ENCODE measurements at places on chromosomes 2 and 18.

- no peak for DNase-seq
Observed at GRCh38 chr18:22253676-22254075, 84.3 kb downstream of the GATA6 start.

DNA sequence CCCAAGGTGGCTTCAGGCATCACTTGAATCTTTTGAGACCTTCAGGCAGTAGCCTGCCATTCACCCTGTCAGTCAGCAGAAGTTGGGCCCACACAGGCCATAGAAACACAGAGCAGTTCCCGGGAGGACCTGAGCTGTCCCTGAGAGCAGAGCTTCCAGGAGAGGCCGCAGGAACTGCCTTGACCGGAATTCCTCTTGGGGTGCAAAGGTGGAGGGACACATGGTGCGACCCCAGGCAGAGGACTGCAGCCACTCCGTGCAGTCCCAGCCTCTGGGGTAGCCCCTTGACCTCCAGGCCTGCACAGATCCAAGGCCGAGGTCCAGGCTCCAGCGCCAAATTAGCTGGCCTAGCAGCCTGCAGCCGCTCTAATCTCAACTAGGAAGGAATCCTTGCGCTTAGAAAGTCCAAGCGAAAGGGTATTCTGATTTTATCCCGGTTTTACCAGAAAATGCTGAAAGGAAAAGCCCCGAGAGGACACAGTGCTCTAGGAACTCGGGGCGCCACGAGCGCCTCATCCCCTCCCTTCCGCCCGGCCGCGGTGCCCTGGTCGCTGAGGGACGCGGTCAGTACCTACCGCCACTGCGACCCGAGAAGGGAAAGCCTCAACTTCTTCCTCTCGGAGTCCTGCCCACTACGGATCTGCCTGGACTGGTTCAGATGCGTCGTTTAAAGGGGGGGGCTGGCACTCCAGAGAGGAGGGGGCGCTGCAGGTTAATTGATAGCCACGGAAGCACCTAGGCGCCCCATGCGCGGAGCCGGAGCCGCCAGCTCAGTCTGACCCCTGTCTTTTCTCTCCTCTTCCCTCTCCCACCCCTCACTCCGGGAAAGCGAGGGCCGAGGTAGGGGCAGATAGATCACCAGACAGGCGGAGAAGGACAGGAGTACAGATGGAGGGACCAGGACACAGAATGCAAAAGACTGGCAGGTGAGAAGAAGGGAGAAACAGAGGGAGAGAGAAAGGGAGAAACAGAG lies 5.4 kb downstream of the SIX2 start:
- no peak for DNase-seq

GRCh38 chr2:17252258-17252657 lies 266.0 kb downstream of the RAD51AP2 start:
- DNase-seq, result no peak

DNA sequence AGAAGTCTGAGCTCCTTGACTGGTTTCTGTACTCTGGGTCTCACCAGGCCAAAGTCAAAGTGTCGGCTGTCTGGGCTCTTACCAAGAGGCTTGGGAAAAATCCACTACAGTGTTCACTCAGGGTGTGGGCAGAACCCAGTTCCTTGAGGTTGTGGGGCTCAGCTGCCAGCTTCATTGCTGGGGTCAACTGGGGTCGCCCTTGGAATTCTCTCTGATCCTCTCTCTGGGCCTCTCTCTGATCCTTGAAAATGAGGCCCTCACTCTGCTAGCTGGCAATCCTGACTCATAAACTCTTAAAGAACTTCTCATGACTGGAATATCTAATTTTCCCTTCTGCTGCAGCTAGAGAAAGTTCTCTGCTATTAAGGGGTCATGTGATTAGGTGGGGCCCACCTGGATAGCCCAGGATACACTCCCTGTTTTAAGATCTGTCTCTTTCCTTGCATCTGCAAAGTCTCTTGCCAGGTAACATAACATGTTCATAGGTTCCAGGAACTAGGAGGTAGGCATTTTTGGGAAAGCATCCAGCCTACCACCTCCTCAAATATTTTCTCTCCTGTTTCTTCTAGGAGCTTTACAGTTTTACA lies 66.3 kb downstream of the SP110 start:
- no peak for DNase-seq

DNA sequence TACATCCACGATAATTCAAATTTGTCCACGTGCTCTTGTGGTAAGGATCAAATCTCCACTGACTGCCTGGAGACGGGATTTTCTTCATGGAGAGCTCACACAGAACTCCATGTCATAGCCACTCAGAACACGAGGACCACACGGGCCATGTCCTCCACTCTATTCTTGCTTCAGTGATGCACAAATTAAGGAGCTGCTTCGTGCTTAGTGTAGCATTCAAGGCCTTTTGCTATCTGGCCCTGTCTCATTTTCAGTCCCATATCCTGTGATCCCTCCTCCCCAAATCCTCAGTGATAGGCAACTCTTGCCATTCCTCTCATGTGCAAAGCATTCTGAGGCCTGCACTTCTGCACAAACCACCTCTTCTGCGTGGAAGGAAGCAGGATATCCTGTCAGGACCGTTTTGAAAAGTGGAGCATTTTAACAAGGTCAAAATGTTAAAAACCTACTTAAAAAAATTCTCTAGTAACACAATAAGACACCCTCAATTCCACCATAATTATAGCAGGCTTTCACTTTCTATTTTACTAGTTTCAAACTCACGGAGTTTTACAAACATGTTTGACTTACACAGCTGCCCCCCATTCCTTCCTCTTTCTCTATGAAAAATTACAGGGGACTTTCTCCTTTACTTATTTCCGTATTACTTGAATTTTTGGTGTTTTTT lies 35.2 kb downstream of the ST3GAL5 start:
- no peak for DNase-seq

GRCh38 chr2:100980046-100980445 lies 22.0 kb upstream of the RPL31 start:
- no peak for DNase-seq

DNA sequence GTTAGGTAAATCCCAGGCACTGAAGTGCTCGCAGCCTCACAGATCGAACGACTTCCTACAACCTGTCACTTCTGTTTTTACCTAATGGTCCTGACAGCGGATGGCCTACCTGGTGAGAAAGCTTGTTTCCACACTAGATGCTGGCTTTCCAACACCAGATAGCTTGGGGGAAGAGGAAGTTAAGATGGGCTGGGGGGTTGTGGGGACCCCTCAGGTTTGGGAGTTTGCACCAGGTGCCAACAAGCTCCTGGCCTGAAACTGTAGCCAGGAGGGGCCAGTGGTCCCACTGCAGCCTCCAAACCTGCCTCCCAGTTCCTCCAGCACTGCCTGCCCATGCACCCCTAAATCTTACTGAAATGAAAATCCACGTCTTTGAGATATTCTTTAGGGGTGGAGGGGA lies 3.9 kb downstream of the TMEM185B start:
- no peak for DNase-seq

- no peak for DNase-seq
Observed at GRCh38 chr2:230765611-230766300, 53.1 kb downstream of the CAB39 start.

DNA sequence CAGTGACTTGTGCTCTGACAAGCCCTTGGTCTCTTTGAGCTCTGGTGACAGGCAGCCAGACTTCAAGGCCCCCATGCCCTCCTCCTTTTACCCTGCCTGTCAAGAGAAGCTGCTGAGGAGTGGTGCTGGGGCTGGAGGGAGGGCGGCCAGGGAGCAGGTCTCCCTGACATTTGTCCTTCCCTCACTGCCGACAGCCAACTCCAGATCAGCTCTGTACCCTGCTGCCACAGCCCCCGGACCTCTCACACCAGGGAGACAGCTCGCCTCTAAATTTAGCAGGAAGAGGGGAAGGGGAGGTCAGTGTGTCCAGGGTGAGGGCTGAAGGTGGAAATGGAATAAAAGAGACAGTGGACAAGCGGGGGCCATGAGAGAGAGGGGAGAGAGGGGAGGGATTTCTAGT lies 155.8 kb downstream of the TDRD15 start:
- DNase-seq, result no peak

GRCh38 chr2:120317916-120318315 lies 28.0 kb upstream of the INHBB start:
- DNase-seq, result no peak
